ENCODE measurements at places on chromosomes 12 and 14.

GRCh38 chr12:63857771-63858670, 13.5 kb downstream of the SRGAP1 start:
- DNase-seq = no peak

- DNase-seq = peak; percentile 46
These were observed 82.6 kb upstream of the HMGA2 start for GRCh38 chr12:65741656-65742017.

DNA sequence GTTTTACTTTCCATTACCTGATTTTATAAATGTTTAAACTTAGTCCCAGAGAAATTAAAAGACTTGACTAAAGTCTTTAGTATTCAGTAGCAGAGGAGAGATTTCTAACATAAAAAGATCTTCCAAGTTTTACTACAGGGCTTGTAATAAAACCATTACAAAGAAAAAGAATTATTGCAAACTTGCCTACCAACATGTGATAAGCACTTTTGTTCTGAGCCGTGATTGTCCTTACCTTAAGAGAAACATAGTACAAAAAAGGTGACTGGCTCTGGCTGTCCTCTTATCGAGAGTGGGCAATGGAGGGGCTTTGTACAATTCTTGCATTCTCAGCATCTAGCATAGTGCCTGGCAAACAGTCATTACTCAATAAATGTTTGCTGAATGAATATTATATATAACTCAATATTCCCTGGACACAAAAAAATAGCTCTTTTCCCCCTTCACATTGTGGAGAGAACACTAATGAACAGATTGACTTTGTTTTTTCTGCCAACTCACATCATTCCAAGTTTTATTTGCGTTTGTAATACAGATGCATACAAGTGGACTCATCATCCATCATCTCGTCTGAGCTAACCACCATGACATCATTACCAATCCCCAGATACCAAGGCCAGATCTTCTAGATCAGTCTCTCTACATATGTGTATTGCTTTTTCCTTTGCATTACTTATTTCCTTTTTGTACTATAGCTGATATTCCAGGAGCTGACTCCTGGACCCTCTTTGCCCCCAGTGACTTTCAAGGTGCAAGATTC, 192.8 kb upstream of the EEA1 start:
- no peak for DNase-seq

DNA sequence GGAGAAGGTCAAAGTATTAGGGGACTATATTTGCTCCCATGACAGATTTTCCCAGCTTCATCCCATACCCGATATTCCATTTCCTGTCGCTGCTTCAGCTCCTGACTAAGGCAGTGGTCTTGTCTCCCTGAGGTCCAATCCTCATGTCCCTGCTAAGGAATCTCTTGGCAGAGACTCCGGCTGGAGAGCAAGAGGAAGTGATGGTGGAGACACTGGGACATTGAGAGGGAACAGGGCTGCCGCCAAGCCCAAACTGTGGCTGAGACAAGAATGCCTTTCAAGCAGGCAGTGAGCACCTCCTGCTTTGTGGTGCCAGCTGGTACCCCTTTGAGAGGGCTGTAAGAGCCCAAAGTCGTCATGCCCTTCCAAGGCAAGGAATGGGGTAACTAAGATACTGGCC, 5.5 kb downstream of the SP7 start:
- DNase-seq = no peak

- DNase-seq = no peak
These were observed 192.2 kb upstream of the ARHGAP5 start for GRCh38 chr14:31884776-31885379.

DNA sequence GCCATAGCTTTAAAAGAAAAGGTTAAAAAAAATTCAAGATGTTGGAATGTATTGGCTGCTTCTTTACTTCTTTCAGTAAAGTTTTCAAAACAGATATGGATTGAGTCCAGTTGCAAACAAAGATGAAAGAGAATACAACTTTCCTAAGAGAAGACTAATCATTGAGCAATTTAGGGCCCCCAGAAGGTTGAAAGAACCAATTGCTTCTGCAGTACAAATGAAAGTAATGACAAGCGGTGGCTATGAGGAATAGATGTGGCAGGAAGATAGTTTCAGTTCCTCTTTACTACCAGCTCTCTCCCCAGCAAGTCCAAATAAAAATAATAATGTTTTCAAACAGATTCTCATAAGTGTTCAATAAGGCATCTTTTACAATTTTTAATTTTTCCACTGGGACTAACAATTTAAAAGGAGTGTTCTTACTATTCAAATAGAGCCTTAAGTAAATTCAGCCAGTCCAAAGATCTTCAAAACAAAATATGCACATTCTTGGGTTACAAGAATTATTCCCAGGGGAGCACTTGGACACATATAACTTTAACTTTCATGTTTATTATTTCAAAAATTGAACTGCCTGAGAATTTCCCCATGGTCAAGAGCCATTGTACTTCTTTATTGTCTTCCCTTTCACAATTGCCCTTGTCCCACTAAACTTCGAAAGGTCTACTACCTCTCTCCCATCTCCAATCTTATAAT, 62.3 kb upstream of the PPP1R12A start:
- DNase-seq = no peak

- no peak for DNase-seq
These were observed 12.5 kb downstream of the RTL1 start for GRCh38 chr14:100891051-100891450.
